Stomach (tissue), 19 donors: ENCODE measurements at places on chromosomes 5 and 9.

DNA sequence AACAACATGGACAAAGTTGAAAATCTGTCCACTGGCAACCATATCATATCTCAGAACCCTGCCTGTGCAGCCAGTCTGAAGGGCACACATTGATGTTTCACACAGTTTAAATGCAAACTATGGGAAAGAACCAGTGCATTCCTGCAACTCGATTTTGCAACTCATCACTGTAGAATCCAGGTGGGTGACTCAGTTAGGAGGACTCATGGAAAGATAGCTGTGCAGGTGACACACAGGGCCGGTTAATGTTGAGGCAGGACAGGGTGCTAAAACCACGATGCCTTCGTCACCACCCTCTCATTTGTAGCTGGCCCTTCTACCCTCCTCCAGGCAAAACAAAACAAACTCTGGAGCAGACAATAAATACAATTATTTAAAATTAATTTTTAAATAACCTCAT lies 62.8 kb downstream of the TLE1 start:
- peaks cover 7% of the 10 kb centered on the region for H3K4me1 ChIP-seq
- no peaks in the 10 kb centered on the region for H3K36me3 ChIP-seq
- no peak overlapping the region for H3K4me3 ChIP-seq
- no peak overlapping the region for H3K27ac ChIP-seq

DNA sequence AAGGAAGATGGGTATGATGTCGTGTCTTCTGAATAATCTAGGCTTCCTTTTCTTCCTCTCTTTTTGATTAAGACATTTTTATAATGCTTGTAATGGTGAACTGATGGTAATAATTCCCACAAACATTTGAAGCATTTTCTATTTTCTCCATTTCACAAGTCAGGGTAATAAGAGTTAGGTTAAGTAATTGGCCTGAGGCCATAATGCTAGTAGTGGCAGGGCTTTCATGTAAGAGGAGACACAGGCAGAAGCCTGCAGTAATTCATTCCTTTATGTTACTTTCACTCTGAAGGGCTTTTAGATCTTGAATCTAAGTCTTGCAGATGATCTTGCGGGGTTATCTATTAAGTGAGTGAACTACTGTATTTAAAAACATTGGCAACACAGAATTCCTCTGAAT lies 374.9 kb downstream of the MAT2B start:
- no peaks in the 10 kb centered on the region for H3K27me3 ChIP-seq
- H3K4me3 ChIP-seq, result no peak overlapping the region
- H3K27ac ChIP-seq, result no peak overlapping the region
- no peak for DNase-seq

DNA sequence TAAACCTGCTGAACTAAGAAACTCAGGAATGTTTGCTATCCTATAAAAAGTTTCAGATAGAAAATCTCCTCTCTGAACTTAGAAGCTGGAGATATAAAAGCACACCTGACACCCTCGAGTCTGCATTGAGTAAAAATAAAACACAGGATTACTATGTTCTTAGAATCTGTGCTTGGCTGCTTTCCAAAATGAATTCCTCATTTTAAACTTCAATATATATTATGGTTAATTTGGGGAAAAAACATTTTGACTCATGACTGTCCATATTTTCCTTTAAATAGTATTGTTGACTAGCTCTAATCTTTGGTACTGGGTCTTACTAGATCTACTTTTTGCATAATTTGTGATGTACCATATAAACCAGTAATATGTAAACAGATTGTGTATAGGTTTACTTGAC lies 36.7 kb downstream of the FBXW2 start:
- DNase-seq, result no peak
- H3K27ac ChIP-seq, result no peak overlapping the region
- H3K4me3 ChIP-seq, result no peak overlapping the region
- peaks cover 40% of the 10 kb centered on the region for H3K36me3 ChIP-seq
- H3K27me3 ChIP-seq, result no peaks in the 10 kb centered on the region
- H3K4me1 ChIP-seq, result peaks cover 5% of the 10 kb centered on the region

DNA sequence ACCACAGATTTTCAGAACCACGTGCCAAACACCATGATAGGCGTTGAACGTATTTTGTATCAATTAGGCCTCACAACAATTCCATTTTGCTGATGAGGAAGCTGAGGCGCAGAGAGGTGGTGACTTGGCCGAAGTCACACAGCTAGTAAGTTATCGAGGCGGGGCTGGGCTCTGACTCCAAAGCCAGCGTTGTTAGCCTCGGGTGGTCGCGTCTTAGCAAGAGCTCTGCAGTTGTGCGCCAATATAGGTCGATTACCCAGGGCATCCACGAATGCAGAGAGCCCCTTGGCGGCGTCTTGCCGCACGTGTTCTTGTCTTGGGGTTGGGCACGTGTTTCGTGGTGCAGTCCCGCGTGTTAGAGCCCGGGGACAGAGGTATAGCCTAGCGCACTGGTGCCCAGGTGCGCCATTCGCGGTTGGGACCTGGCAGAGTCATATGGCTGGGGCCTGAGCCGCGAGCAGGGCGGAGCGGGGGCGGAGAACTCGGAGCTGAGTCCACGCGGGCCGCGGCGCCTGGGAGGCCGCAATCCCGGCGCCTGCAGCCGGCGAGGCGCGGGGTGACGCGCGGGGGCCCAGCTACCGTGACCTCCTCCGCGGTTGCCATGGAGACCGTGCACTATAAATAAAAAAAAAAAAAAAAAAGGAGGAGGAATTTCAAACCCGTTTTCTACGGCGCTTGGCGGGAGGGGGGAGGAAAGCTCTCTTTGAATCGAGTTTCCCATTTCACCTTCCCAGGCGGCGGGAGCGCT lies 62.3 kb downstream of the CXXC5 start:
- no peak overlapping the region for H3K27ac ChIP-seq
- peak overlapping the region; percentile 53 for H3K4me3 ChIP-seq
- H3K4me1 ChIP-seq, result peaks cover 44% of the 10 kb centered on the region
- H3K27me3 ChIP-seq, result peaks cover 7% of the 10 kb centered on the region
- H3K36me3 ChIP-seq, result no peaks in the 10 kb centered on the region

DNA sequence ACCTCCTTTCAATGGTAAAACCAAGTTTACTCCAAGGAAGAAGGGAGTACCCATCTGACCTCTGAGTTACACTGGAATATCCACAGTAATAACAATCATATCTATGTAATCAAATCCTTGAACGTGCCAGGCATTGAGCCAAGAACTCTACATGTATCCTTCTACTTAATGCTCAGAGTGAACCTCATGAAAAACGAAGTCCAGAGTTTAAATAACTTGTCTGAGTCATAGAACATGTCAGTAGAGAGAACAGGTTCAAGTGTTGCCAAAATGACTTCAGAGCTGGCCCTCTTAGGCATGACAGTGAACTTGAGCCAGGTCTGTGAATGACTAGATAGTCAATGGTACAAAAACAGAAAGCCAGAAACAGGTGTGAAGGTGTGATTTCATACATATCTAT lies 164.1 kb upstream of the ZNF618 start:
- no peak overlapping the region for H3K4me3 ChIP-seq
- no peaks in the 10 kb centered on the region for H3K36me3 ChIP-seq
- no peaks in the 10 kb centered on the region for H3K27me3 ChIP-seq
- no peak overlapping the region for H3K27ac ChIP-seq

DNA sequence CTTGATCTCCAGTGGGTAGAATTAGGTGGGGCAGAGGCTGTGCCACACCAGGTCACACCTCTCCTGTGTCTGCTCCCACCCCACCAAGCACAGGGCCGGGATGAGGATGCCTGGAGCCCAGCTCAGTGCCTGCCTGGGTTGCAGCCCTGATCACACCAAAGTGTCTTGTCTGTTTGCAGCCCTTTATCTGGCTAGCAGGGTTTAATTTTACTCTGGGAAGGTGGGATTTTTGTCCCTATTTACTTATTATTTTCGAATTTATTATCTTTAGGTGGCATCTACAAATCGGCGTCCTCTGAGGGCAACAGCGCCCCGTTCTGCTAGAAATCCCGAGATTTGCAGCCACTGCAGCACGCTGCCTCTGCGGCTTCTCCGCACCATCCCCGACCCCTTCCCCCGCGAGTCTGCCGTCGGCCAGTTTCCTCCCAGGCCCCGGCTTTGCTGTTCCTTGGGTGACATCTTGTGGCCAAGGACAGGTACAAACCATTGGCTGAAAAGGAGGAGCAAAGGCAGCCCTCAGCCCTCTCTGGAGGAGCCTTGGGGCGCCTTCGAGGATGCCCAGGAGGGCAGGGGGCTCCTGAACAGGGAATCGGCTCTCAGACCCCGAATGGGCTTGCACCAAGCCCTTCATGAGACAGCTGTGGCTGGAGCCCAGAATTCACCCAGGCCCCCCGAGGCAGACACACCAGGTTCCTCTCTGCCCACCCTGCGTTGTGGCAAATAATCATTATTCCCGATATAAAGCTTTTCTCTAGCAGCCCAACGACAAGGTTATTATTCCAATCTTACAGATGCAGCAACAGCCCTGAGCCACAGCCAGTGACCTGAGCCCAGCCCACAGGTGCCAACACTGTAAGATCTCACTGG lies 113.0 kb downstream of the GAPVD1 start:
- H3K27ac ChIP-seq, result no peak overlapping the region
- peaks cover 8% of the 10 kb centered on the region for H3K4me1 ChIP-seq
- peak; percentile 91 for DNase-seq
- no peaks in the 10 kb centered on the region for H3K36me3 ChIP-seq
- peak overlapping the region; percentile 28 for H3K4me3 ChIP-seq
- H3K27me3 ChIP-seq, result peaks cover 16% of the 10 kb centered on the region

- H3K27me3 ChIP-seq, result no peaks in the 10 kb centered on the region
- peak; percentile 51 for DNase-seq
- no peaks in the 10 kb centered on the region for H3K4me1 ChIP-seq
- peaks cover 6% of the 10 kb centered on the region for H3K36me3 ChIP-seq
- H3K4me3 ChIP-seq, result no peak overlapping the region
Observed at GRCh38 chr5:157290981-157291711, 25.2 kb downstream of the CYFIP2 start.

DNA sequence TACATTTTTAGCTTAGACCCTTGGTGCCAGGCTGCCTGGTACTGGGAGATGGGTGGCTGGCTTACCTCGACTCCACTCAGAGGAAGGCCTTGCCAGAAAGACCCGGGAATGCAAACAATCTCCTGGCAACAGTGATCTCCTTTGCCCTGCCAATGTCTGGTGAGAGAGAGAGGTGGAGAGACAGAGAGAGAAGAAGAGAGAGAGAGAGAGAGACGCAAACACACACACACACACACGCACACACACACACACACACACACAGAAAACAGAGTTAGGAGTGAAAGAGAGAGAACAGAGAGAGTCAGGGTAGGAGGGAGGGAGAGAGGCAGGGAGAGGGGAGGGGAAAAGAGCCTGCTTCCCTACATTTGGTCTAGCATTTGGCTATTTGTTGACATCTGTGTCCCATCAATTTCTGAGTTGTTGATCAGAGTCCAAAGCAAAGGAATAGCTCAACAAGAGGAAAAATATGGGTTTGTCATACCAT lies 181.6 kb upstream of the MAP1B start:
- H3K4me1 ChIP-seq, result peaks cover 22% of the 10 kb centered on the region
- no peaks in the 10 kb centered on the region for H3K36me3 ChIP-seq
- peak; percentile 59 for DNase-seq

- peaks cover 35% of the 10 kb centered on the region for H3K4me1 ChIP-seq
- no peak overlapping the region for H3K27ac ChIP-seq
- H3K4me3 ChIP-seq, result no peak overlapping the region
- H3K36me3 ChIP-seq, result no peaks in the 10 kb centered on the region
- H3K27me3 ChIP-seq, result no peaks in the 10 kb centered on the region
Observed at GRCh38 chr9:81556923-81557322, 132.4 kb downstream of the TLE1 start.

DNA sequence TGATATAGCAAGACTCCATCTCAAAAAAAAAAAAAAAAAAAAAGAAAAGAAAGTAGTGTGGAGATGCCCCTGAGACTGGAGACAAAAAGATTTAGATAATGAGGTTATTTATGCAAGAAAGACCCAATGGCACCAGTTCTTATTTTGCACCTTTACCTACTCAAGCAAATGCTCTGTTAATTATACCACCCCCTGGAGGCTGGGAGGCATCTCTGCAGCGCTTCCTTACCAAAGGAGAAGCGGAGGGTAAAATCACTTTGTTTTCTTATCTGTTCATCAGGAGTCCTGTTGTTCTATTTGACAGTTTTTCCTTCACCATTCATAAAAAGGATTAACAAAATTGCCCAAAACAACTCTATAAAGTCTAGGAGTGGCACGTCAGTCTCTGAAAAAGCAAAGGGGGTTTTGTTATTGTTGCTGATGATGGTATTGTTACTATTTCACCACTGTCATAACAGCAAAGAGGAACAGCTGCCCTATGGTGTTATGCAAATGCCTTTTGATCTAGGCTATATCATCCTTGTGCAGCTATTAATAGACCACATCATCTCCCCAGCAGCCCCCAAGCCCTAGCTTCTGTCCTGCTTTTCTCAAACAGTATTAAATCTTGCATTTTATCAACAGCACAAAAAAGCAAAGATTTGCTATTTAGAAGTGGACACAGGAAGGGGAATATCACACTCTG lies 174.0 kb downstream of the PALM2AKAP2 start:
- no peaks in the 10 kb centered on the region for H3K36me3 ChIP-seq
- no peaks in the 10 kb centered on the region for H3K27me3 ChIP-seq
- no peaks in the 10 kb centered on the region for H3K4me1 ChIP-seq
- no peak for DNase-seq

- no peaks in the 10 kb centered on the region for H3K27me3 ChIP-seq
- H3K27ac ChIP-seq, result peak overlapping the region; percentile 93
- H3K36me3 ChIP-seq, result peaks cover 18% of the 10 kb centered on the region
- peak; percentile 79 for DNase-seq
Observed at GRCh38 chr9:128276574-128277270, 646 bp downstream of the SWI5 start.

- H3K27me3 ChIP-seq, result no peaks in the 10 kb centered on the region
- peaks cover 16% of the 10 kb centered on the region for H3K4me1 ChIP-seq
- H3K36me3 ChIP-seq, result no peaks in the 10 kb centered on the region
- H3K4me3 ChIP-seq, result peak within 1 kb of the TSS; percentile 48
- no peak within 1 kb of the TSS for H3K27ac ChIP-seq
Observed at GRCh38 chr5:140925806-140926442, at the start of gene PCDHAC1. PCDHAC1 (plus strand) TSS chr5:140926299; CDS start chr5:140926893, 594 bp downstream.

GRCh38 chr5:158819840-158820620 lies 279.7 kb downstream of the EBF1 start:
- H3K36me3 ChIP-seq, result no peaks in the 10 kb centered on the region
- no peak overlapping the region for H3K27ac ChIP-seq
- no peak for DNase-seq
- no peak overlapping the region for H3K4me3 ChIP-seq
- no peaks in the 10 kb centered on the region for H3K4me1 ChIP-seq
- no peaks in the 10 kb centered on the region for H3K27me3 ChIP-seq

DNA sequence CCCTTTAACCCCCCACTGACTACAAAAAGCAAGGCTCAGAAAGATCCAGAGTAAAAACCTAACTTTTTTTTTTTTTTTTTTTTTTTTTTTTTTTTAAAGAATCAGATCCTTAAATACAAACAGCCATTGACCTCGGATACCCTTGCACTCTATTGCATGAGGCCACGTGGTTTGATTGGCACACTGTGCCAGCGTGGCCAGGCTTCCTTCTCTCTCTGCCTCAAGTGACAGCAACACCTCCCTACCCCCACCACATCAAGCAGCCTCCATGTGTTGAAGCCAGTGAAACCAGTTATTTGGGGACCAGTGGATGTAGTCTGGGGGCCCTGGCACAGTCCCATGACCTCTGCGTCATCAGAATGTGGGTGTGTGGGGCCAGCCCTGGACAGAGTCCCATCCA lies 71.4 kb downstream of the OTULIN start:
- H3K36me3 ChIP-seq, result peaks cover 4% of the 10 kb centered on the region
- H3K27ac ChIP-seq, result no peak overlapping the region
- no peaks in the 10 kb centered on the region for H3K4me1 ChIP-seq
- DNase-seq, result no peak

- no peak for DNase-seq
- H3K4me1 ChIP-seq, result no peaks in the 10 kb centered on the region
- no peaks in the 10 kb centered on the region for H3K27me3 ChIP-seq
- H3K4me3 ChIP-seq, result no peak overlapping the region
- no peaks in the 10 kb centered on the region for H3K36me3 ChIP-seq
- H3K27ac ChIP-seq, result no peak overlapping the region
Observed at GRCh38 chr5:7425830-7426229, 29.9 kb downstream of the ADCY2 start.
